NCI-H1436 treated with DMSO at 0.1 percent for 48 hours (cell line): ENCODE measurements at places on chromosomes 16 and 17.

GRCh38 chr16:23245268-23245667 is 56.8 kb upstream of the SCNN1B start:
- DNase-seq, result no peak

DNA sequence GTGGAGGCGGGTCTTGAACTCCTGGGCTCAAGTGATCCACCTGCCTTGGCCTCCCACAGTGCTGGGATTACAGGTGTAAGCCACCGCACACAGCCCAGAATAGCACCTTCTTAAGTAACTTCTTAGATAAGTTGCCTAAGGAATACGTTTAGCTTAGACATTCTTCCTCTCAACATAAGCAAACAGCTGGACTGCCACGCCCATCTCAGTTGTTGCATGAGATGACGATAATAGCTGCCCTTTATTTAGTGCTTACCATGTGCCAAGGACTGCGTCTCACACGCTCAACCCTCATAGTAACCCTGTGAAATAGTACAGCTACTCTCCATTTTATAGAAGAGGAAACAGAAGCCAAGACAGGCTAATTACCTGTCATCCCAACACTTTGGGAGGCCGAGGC is 11.8 kb downstream of the HASPIN start:
- no peak for DNase-seq

GRCh38 chr17:63274146-63274545 is 172.0 kb downstream of the CYB561 start:
- no peak for DNase-seq

GRCh38 chr17:75604034-75604695 is 16.6 kb downstream of the MYO15B start:
- no peak for DNase-seq

DNA sequence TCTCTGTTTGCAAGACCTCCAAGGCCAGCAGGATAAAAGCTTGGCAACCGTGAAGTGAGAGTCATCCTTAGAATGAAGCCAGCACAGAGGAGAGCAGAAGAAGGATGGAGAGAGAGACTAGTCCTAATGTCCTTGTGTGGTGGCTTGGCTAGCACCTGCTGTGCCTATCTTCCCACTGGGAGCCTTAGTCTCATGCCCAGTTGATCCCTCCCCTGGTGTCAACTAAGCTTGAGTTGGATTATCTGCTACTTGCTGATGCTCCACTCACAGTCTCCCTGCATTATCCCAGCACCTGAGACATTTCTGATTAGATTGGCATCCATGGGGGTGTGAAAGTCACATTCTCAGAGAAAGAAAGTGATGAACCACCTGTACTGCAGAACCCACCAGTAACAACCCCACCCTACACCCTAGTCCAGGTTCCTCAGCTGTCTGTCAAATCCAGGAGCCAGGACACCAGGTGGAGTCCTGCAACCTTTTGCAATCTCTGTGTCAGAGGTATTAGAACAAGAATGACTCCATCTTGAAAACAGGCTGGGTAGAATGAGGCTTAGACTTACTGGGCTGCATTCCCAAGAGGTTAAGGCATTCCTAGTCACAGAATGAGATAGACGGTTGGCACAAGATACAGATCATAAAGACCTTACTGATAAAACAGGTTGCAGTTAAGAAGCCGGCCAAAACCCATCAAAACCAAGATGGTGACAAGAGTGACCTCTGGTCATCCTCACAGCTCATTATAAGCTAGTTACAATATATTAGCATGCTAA is 460.2 kb upstream of the C16orf82 start:
- DNase-seq, result no peak

- DNase-seq, result no peak
Observed at GRCh38 chr17:13583996-13584700, 17.6 kb downstream of the HS3ST3A1 start.

GRCh38 chr17:8884336-8884990 is 17.0 kb upstream of the PIK3R6 start:
- DNase-seq, result no peak

DNA sequence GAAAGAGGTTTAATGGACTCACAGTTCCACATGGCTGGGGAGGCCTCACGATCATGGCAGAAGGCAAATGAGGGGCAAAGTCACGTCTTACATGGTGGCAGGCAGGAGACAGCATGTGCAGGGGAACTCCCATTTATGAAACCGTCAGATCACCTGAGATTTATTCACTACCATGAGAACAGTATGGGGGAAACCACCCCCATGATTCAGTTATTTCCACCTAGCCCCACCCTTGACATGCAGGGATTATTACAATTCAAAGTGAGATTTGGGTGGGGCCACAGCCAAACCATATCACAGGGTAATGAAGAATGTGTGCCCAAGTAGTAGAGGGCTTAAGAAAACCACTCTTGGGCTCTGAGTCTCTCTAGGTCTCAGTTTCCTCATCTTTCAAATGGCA is 85.1 kb downstream of the PRKCB start:
- no peak for DNase-seq

DNA sequence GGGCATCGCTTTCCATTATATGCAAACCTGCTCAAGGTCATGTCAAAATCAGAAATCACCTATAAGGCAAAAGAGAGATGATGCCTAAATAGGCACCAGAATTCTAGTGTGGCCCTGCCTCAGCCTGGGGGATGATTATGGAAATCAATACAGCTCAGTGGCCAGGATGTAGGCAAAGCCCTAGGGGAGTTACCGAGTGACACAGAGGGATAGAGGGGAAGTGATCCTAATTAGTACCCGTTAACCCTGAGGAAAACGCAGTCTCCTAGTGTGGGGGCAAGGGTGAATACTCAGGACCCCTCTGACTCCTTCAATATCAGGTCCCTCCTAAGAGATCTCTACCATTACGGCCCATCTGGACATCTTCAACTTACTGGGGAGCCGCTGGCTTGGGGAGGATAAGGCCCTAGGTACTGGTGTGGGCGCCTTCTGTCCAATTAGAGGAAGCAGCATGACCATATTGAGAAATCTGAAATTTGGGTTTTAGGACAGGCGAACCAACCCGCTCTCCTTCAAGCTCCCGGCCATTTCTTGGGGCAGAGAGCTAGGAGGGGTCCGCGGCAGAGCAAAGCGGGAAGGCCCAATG is 725 bp downstream of the NT5C3B start:
- no peak for DNase-seq

- DNase-seq, result no peak
Observed at GRCh38 chr16:69904495-69905170, 46.5 kb upstream of the CLEC18A start.

- DNase-seq, result no peak
Observed at GRCh38 chr17:39626171-39627046, at the start of gene PPP1R1B. Gene PPP1R1B (plus strand): TSS chr17:39626952. CDS start chr17:39627393, 441 bp downstream.
